ENCODE measurements at places on chromosomes 11 and 22. TPM values are rescaled to one million over a fixed set of nuclear protein-coding genes. Genes with fewer than 3 reads are reported as not detected.

DNA sequence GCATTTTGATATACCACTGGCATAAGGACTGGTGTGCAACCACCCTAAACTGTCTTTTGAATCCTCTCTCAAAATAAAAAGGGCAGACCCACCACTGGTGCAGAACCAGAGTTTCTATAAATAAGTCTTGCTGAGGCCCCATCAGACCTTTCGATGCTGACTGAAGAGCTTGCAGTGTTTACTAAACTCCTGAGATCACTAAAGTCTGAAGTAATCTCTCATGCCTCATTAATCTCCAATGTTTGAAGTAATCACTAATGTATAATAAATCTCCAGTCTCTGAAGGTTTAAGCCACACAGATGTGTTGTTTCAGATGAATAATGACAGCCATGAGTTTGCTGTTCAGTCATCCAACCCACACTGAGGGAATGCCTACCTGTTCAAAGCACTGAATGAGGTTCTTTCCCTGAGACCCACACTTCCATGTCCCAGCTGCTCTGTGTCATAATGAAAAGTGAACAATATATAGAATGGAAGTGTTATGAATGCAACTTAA lies 50.6 kb upstream of the DEUP1 start:
- H3K27ac ChIP-seq, result no peak overlapping the region
- no peaks in the 10 kb centered on the region for H3K27me3 ChIP-seq
- no peaks in the 10 kb centered on the region for H3K4me1 ChIP-seq
- no peaks in the 10 kb centered on the region for H3K36me3 ChIP-seq

GRCh38 chr11:67664213-67664585 lies 10.2 kb downstream of the ALDH3B2 start:
- H3K27ac ChIP-seq, result no peak overlapping the region
- no peaks in the 10 kb centered on the region for H3K27me3 ChIP-seq
- no peaks in the 10 kb centered on the region for H3K4me1 ChIP-seq
- no peaks in the 10 kb centered on the region for H3K36me3 ChIP-seq
- no peak for DNase-seq

DNA sequence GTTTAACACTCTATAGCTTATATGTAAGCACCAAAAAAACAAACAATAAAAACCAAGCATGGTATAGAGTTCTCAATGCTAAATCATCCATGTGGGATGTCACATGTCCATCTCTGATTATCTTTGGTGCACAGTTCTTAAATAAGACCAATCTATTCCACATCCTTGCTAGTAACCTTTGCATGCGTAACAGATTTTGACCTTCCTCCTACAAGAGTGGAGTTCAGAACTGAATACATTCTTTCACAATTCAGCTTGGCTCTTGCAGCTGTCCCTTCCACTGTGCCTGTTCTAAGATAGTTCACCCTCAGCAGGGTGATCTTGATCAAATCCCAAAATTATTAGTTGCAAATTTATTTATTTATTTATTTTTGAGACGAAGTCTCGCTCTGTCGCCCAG lies 21.1 kb downstream of the PRR14L start:
- H3K4me1 ChIP-seq, result peaks cover 20% of the 10 kb centered on the region
- peaks cover 13% of the 10 kb centered on the region for H3K36me3 ChIP-seq
- no peak overlapping the region for H3K27ac ChIP-seq
- no peaks in the 10 kb centered on the region for H3K27me3 ChIP-seq
- no peak for DNase-seq

DNA sequence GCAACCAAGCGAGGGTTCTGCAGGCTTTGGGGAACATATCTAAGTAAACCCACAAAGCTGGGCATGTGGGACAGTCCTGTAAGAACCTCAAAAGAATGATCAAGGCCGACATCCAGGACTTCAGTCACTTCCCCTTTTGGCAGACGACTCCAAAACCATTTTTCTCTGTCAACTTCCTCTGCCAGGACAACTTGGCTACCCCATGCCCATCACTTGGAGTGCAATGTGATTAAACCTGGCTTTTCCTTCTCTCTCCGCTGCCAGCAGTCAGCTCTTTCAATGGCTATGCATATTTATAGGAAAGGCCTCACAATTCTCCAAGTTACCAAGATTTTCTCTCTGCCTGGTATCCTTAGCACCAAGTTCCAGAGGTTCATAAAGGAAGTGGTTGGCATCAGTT lies 78.9 kb downstream of the C11orf58 start:
- H3K27ac ChIP-seq, result peak overlapping the region; percentile 31
- H3K36me3 ChIP-seq, result no peaks in the 10 kb centered on the region
- no peaks in the 10 kb centered on the region for H3K27me3 ChIP-seq
- DNase-seq, result no peak
- H3K4me1 ChIP-seq, result peaks cover 30% of the 10 kb centered on the region

- no peaks in the 10 kb centered on the region for H3K27me3 ChIP-seq
- no peaks in the 10 kb centered on the region for H3K4me1 ChIP-seq
- H3K4me3 ChIP-seq, result no peak overlapping the region
- H3K27ac ChIP-seq, result no peak overlapping the region
- no peaks in the 10 kb centered on the region for H3K36me3 ChIP-seq
These were observed 310.2 kb downstream of the DDX10 start for GRCh38 chr11:108975026-108975425.

GRCh38 chr11:120173807-120174206 lies 35.9 kb upstream of the TRIM29 start:
- H3K4me3 ChIP-seq, result no peak overlapping the region
- H3K4me1 ChIP-seq, result peaks cover 28% of the 10 kb centered on the region
- no peak for DNase-seq
- peaks cover 2% of the 10 kb centered on the region for H3K36me3 ChIP-seq
- H3K27ac ChIP-seq, result no peak overlapping the region
- peaks cover 12% of the 10 kb centered on the region for H3K27me3 ChIP-seq

Gene AHNAK
- total RNA-seq, result 1.2 TPM

Gene OR5D16
- total RNA-seq, result not detected

Gene C11orf91
- total RNA-seq, result 0.57 TPM

Gene LINC01488
- total RNA-seq, result not detected

Gene SCGB1C1
- total RNA-seq, result not detected

Gene ZNF214
- 7.3 TPM for total RNA-seq

Gene SLC22A8
- total RNA-seq, result not detected
